Esophagus squamous epithelium (tissue), 5 donors: ENCODE measurements at places on chromosomes 13 and 19.

GRCh38 chr13:50699874-50700663 lies 143.4 kb downstream of the DLEU7 start:
- DNase-seq: no peak

- DNase-seq: no peak
Observed at GRCh38 chr13:111316161-111316730, 4.2 kb upstream of the TEX29 start.

DNA sequence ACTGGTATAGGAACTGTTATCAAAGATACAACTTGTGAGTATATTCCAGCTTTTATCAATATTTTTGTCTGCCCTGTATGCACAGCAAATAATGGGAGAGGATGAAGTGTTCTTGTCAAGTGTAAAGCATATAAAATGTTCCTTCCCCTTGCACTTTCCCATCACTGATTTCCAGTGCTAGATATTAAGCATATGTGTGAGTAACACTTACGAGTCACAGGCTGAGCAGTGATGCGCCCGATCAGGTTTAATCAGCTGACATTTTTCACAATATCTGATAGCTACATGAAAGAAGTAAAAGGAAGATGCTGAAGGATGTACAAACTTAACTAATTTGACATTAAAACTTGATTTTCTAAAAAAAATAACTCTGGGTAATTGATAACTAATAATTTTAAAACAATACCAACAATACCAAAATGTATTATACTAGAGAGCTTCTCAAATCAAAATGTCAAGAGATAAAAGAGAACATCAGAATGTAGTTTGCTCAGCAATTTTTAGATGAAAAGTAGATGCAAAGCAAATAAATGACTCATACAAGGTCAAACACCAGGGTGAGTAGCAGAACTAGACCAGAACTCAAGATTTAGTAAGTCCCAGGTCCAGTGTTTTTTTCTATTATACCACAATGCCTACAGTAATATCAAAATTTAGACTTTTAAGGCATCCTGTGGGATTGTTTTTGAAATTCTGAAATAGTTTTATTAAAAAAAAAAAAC lies 56.4 kb downstream of the ZDHHC20 start:
- DNase-seq: no peak

GRCh38 chr19:16825312-16826052 lies 3.7 kb upstream of the SIN3B start:
- no peak for DNase-seq

DNA sequence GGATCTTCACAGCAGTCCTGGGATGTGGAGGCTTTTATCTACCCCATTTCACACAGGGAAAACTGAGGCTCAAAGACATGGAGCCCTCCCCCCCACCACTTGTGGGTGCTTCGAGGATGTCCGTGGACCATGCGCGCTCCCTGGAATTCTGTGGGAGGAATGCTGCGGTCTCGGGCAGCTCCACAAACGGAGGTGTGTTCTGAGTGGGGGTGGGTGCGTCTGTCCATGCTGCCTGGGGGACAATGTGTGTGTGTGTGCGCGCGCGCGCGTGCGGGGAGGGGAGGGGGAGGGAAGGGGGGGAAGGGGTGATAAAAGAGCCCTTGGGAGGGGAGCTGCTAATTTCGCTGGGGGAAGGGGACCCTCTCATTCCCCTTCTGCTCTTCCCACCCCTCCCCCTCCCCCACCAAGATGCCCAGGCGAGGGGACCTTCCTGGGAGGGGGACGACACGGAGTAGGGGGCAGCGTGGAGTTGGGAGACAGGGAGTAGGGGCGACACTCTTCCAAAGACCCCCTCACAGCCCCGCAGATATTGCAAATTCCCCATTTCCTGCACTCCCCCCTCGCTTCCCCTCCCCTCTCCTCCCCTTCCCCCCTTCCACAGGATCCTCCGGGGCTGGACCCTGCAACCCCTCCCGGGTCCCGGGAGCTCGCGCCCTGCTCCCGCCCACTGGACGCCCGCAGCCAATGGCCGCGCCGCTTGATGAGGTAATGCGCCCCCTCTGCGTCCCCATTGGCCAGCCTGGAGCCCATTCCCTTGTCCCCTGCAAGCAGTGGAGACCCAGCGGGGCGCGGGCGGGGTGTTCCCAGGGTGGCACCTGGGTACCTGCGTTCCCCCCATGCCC lies 18.9 kb upstream of the ZNRF4 start:
- DNase-seq: no peak

DNA sequence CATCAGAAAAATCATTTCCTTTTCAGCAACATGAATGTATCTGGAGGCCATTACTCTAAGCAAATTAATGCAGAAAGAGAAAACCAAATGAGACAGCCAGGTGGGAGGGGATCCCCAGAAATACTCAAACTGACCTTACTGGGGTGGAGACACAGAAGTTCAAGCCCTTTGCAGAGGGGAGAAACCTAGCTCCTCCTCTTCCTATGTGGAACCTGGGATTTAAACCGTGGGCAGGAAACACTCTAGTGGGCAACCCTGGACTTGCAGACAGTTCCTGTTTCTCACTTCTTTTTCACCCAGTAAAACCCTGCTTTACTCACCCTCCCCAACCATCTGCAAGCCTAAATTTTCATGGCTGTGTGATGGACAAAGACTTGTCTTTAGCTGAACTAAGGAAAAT lies 61.3 kb downstream of the SLITRK6 start:
- no peak for DNase-seq

- no peak for DNase-seq
Observed at GRCh38 chr13:112183532-112184090, 116.7 kb downstream of the SOX1 start.

DNA sequence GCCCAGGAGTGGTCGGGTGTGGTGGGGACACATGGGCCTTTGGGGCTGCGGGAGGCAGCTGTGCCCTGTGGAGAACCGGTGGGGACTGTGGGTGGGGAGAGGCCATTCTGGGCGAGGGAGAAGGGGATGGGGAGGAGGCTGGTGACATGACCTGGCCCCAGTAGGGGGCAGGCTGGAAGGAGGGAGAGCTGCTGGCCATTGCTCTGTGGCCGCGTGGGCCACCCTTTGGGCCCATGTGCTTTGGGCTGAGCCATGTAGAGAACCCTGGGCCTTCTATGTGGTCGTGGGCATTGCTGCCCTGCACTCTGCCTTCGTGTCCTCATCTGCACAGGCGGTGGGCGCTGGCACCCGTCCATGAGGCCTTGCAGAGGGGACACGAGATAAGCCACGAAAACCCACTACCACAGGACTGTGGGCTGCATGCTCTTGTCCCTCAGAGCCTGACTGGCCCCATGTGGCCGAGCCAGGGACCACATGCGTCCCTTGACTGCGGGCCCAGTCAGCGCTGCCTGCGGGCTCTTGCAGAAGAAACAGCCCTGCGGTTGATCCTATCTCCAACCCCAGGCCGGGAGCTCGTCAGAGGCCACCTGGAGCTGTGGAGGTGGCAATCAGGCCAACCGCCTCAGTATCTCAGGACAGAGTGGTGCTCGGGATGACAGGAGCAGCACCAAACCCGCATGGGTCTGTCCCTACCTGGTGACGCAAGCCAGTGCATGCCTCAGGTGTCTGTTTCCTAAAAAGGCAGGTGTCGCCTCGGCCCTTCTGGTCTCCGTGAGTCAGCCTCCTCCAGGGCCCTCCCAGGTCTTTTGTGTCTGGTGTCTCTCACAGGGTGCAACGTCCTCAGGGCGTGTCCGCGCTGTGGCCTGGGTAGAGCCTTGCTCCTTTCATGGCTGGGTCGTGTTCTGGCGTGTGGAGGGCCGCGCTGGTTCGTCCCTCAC lies 14.3 kb downstream of the FZR1 start:
- no peak for DNase-seq

GRCh38 chr19:3234800-3235199 lies 10.3 kb downstream of the CELF5 start:
- DNase-seq: no peak

DNA sequence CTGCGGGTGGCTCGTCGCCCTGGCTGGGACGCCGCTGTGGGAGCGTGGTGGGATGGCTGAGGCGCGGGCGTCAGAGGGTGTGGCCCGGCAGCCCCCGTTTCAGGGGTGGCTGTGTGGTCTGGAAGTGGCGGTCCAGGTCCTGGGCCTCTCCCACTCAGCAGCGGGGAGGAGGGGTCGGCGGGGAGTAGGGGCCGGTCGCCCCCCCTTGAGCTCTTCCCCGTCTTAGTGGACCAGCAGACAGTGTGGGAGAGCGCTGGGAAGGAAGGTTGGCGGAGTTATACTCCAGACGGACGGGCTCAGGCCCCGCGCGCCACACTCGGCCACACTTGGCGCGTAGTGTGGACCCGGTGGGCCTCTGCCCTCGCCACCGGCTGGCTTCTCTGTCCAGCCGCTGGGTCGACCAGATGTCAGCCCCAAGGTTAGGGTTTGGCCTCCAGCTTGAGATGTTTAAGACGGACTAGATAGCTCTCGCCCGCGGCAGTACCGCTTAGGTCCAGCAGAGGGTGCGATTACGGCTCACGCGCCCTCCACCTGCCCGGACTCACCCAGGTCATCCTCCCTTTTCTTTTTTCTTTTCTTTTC lies 21.7 kb upstream of the ZNF429 start:
- no peak for DNase-seq

GRCh38 chr19:38183251-38183897 lies 40.6 kb downstream of the DPF1 start:
- no peak for DNase-seq

DNA sequence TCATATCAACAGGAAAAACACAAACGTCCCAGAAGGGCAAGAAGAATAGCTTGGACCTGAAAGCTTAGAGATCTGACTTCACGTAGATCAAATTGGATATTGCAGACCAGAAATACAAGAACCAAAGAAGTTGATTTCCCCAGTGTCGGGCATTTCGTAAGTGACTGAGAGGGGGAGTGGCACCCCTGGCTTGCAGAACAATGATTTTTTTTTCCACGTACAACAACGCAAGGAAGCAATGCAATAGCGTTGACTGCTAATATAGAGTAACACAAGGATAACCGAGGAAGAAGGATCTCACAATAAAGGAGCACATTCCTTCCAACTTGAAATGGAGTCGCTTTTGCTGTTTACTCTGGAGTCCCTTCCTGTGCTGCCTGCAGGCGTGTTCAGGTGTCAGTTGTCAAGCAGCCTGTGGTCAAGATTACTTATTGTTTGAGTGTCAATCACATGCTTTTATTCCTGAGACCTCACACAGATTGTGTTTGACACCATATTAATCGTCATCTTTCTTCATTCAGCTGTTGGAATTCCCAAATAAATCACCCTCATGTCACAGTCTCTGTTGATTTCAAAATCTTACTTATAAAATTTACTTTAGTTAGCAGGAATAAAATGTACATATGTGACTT lies 139.4 kb downstream of the FREM2 start:
- no peak for DNase-seq

DNA sequence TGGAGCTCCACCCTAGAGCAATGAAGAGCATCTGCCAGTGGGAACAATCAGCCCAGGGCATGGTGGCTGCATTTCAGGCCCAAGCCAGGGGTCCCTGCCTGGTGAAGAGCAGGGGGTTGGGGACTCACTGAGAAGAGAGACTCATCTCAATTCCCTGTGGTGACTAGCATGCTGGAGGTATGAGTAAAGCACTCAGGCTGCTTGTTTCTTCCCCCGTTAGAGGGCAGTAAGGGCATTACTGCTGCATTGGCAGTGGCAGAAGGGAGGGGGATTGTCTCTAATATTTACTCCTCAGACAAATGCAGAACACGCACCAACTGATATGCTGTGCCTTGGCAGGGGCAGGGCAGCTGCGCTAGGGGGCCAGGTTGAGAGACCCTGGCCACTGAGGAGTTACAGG lies 329.1 kb downstream of the SLITRK5 start:
- DNase-seq: no peak

DNA sequence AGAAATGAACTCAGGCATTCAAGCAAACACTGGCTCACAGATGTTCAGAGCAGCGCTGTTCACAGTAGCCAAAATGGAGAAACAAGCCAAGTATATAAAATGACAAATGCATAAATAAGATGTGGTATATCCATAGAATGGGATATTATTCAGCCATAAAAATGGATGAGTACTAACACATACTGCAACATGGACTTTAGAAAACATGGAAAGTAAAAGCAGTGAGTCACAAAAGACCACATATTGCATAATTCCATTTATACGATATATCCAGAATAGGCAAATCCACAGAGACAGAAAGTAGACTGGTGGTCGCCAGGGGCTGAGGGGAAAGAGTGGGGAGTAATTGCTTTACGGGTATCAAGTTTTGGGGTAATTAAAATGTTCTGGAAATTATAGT lies 6.6 kb downstream of the ZNF837 start:
- no peak for DNase-seq

DNA sequence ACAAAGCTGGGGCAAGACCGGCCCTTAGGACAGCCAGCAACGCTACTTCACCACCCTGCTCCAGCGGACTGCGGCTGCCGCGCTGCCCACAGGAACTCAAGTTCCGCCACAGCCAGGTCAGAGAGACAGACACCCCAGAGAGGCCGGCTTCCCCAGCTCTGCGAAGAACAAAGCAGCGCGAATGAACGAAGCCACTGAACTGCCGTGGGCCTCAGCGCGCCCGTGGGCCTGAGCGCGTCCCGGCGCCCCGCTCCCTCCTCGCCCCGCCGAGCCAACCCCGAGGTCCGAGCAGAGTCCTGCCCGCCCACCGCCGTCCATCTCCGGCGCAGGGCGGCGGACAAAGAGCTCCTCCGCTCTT lies 158.4 kb downstream of the RNF17 start:
- DNase-seq: no peak

- no peak for DNase-seq
Observed at GRCh38 chr13:97369261-97369893, 64.6 kb upstream of the RAP2A start.

DNA sequence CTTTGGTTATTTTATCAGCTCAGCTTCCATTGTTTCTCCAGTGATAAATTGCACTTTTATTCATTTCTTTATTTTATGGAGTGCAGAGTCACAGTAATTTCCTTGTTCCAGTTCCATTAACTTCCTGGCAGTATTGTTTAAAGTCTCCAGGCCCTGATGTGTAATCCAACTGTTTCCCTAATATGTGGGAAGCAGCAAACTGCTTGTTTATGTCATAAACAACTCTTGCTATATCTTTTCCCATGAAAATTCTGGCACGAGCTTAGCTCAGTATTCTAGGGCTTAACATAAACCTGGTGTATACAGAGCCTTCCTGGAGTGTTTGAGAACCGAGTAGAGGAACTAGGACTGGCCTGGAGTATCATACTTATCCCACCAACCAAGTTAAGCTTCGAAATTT lies 83.5 kb upstream of the ARGLU1 start:
- DNase-seq: no peak

DNA sequence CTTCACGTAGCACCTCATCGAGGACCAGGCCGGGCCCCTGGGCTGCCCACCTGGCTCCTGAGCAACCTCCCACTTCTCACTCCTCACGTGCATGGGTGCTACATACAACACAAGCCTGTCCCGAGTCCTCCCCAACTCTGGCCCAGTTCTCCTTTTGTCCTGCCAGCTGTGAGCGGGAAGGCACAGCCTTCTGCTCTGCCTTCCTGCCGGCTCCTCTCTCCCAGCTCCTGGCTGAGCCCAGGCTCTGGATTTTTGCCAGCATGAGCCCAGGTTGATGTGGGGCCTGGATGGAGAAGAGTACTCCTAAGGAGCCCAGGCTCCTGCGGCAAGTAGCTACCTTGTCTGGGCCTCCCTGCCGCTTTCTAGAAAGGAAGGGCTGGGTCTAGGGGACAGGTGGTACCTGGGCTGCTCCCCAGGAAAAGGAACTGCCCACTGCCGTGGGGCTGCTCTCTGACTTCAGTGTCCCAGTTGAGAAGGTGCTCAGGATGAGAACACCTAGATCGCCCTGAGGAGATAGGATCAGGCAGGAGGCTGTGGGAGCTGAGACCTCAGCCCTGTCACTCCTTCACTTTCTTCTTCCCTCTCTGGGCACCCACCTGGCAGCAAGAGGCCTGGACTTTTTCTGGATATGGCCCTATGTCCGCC lies 23.6 kb downstream of the LYL1 start:
- DNase-seq: no peak

GRCh38 chr19:3455960-3456601 lies 24.2 kb downstream of the SMIM24 start:
- DNase-seq: no peak

GRCh38 chr13:49240017-49240416 lies 7.7 kb upstream of the CDADC1 start:
- no peak for DNase-seq
